Natural killer cell treated with Interleukin-12 subunit alpha and Interleukin-12 subunit beta and Interleukin-15 and Interleukin-18, amount 100 ng/mL, for 72 hours (primary cell): ENCODE measurements at places on chromosomes 12 and 14. TPM values are rescaled to one million over a fixed set of nuclear protein-coding genes. Genes with fewer than 3 reads are reported as not detected.

- no peak for DNase-seq
These were observed 9.6 kb upstream of the BIN2 start for GRCh38 chr12:51333536-51333935.

DNA sequence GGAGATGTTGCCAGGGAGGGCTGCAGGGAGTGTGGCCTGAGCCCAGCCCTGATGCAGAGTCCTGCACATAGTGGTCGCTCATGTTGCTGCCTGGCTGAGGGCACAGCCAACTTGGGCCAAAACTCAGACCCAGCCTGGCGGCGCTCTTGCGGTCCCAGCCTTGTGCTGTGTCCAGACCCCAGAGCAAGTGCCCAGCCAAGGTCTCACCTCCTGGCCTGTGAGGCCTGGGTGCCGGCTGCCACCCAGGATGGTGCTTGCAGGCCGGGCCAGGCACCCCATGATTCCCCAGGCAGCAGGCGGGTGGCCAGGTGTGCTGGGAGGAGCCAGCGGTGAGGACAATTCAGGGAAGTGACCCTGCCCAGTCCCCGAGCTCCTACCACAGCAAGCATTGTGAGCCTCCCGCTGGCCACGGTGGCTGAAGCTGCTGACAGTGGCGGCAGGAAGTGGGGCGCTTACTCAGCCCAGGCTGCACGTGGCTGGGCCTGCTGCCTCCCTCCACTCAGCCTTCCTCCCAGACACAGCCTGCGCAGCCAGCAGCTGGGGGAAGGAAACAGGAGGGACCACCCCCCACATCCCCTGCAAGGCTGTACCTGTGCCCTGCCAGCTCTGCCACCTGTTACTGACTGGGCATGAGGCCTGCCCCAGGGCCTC, 17.7 kb upstream of the PGF start:
- DNase-seq, result no peak

- no peak for DNase-seq
These were observed 198.6 kb upstream of the CAND1 start for GRCh38 chr12:67070604-67071003.

Gene GSC
- not detected for total RNA-seq

Gene CCDC60
- not detected for total RNA-seq

DNA sequence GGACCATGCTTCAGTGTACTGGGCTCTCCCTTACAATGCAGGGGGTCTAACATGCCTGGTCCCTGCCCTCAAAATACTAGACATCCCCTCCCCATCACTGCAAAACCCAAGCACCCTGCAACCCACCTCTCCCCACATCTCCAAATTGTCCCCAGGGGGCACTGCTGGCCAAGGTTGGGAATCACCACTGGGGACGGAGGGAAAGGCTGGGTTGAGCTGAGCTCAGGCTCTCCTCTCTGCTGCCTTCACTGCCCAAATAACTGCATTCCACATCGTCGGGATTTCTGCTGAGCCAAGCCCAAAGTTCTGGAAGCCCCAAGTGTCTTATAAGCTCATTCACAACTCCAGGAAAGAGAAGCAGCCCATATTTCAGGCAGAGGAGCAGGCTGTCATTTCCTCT, 69.6 kb downstream of the NT5DC3 start:
- DNase-seq, result no peak

Gene LRRIQ1
- total RNA-seq, result not detected

Gene OR4K2
- not detected for total RNA-seq
